ENCODE measurements at places on chromosomes 2 and 18. TPM values are rescaled to one million over a fixed set of nuclear protein-coding genes. Genes with fewer than 3 reads are reported as not detected.

The CHST10 gene
- 23.7 TPM for polyA plus RNA-seq

The CYP26B1 gene
- polyA plus RNA-seq, result 4.5 TPM

The SCG2 gene
- 2.0 TPM for polyA plus RNA-seq

The CHMP1B gene
- 32.8 TPM for polyA plus RNA-seq

DNA sequence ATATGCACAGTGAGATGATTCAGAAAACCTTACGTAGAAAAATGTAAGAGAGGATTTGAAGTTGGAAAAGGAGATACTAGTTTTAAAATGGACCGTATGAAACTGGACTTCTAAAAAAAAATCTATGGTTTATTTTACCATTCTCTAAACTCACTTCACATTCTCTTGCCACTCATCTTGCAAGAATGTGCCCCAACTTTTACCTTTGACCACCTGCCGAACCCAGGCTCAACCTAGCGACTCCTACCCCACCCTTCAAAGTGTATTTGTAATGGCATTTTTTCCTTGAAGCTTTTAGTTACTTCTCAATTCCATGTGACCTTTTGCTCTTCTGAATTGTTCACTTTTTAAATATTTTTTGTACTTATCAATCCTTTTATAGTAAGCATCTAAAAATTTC is 160.8 kb downstream of the PHLPP1 start:
- DNase-seq, result no peak

DNA sequence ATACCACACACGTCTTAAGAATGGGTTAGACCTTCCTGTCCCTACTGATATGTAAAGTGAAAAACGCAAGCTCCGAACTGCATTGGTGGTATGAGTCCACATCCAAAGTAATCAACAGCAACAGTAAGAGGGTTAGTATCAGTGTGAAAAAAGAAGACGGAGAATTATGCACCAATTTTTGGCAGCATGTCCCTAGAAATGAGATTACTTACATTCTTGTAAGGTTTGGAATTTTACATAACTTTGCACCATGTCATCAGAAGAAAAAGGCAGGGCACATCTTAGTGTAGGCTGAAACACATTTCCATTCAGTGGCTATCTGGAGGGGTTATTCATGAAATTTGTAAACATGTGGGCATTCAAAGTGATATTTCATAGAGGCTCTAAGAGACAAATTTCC is 88.2 kb downstream of the LONRF2 start:
- no peak for DNase-seq

DNA sequence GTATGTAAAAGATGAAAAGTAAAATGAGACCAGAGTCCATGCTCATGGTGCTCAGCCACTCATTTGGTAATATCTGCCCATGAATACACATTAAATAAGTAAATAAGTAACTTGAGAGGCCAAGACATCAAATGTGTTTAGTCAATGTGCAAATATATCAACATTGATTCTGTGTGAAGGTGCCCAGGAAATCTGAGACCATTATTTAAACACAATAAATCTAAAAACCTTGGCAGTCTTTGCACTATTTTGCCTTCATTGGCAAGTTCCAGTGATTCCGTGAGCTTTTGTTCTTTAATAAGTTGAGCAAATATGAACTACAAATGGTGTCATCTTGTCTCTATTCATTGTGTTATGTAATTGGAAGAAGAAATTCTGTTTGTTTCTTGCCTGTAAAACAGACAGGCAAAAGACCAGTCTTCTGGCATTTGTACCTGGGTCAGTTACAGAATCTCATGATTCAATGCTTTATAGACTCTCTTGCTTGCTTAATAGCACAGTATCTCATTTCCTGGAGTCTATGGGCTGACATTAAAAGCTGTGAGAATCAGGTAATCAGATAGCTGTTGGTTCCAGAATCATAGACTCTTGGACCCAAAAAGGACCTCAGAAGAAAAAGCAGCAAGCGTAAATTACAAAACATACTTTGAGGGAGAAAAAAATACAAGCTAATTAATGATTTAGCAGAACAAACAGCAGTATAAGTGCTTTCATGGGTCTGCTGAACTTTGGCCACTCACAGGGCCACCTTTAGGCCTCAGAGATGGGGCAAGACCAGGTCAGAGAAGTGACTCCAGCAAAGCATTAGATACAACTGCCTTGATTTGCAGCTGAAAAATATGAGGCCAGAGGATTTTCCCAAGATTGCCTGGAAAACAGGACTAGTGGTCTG is 20.0 kb upstream of the SERPINB3 start:
- DNase-seq, result no peak

The UBR3 gene
- polyA plus RNA-seq, result 18.2 TPM
